ENCODE measurements at places on chromosomes 16 and 17.

- peak; percentile 79 for DNase-seq
Measured at GRCh38 chr17:80263253-80264204, 2.9 kb downstream of the RNF213 start.

DNA sequence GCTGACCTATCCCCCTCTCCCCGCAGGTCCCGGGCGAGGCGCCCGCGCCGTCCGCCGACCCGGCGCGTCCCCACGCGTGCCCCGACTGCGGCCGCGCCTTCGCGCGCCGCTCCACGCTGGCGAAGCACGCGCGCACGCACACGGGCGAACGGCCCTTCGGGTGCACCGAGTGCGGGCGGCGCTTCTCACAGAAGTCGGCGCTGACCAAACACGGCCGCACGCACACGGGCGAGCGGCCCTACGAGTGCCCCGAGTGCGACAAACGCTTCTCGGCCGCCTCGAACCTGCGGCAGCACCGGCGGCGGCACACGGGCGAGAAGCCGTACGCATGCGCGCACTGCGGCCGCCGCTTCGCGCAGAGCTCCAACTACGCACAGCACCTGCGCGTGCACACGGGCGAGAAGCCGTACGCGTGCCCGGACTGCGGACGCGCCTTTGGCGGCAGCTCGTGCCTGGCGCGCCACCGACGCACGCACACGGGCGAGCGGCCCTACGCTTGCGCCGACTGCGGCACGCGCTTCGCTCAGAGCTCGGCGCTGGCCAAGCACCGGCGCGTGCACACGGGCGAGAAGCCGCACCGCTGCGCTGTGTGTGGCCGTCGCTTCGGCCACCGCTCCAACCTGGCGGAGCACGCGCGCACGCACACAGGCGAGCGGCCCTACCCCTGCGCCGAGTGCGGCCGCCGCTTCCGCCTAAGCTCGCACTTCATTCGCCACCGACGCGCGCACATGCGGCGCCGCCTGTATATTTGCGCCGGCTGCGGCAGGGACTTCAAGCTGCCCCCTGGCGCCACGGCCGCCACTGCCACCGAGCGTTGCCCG is 10.3 kb downstream of the ZNF771 start:
- DNase-seq = peak; percentile 86

- no peak for DNase-seq
Measured at GRCh38 chr16:51144203-51144602, 6.9 kb downstream of the SALL1 start.

DNA sequence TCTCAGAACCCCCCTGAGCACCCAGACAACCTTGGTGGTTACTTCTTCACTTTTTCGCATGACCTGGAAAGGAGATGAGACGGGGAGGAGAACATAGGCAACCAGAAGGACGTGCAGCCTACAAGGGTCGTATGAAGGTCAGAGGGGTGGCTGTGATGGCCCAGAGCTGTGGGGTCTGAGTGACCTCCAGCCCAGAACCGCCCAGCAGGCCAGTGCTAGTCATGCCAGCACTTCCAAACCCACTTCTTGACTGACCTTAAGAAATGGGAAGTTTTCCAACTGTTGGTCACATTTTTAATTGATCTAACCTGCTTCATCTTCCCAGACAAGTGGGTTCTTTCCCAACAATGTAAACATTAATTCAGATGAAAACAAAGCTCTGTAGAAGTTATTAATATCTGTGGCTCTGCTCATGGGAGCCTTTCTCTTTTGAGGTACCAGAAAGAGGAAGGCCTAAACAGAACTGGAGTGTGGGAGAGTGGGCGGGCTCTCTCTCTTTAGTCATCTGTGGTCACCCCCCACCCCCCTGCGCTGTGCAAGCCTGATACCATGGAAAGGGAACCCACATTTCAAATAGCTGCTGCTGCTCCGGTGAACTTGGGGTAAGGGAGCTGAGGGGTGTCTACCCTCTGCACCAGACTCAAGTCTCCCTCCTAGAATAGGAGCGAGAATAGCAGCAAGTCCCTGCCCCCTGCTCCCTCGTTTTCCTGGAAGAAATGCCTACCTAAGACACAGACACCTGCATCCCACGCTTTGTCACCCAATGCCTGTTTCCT is 101.6 kb downstream of the RAB11FIP4 start:
- DNase-seq = no peak

DNA sequence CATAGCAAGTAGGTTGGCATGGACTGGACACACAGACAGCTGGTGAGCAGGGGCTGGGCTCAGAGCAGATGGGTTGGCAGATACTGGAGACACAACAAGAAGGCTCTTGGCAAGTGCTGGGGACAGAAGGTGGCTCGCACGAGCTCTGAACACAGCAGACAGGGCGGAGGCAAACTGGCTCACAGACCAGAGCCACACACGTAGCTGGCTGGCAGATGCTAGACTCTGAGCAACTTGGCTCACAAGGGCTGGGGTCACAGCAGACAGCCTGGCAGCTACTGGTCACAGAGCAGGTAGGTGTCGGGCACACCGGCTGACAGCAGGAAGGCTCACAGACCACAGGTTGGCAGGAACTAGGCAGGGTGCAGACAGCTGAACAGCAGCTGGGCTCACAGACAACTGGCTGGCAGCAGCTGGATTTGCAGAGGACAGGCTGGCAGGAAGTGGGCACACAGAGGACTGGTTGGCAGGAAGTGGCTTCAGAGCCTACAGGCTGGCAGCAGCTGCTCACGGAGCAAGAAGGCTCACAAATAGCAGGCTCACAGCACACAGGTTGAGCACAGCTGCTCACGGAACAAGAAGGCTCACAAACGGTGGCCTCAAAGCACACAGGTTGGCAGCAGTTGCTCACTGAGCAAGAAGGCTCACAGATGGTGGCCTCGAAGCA is 725 bp downstream of the KRTAP16-1 start:
- DNase-seq = no peak

DNA sequence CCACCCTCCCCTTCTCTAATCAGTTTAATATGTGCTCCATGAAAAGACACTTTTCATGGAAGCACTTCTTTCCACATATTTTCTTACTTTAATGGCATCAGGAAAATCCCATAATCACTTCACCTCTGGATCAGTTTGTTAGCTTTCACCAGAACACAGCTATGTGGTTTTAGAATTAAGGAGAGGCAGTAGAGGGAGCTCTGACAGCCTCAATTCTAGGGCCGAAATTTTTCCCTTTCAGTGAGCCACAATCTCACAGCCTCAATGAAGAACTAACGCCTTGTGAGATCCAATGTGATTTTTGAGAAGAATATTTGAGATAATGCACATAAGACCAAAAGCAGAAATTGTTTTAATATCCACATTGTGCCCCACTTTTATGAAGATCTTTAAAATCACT is 1494.0 kb upstream of the CDH8 start:
- no peak for DNase-seq

- DNase-seq = no peak
Measured at GRCh38 chr16:83830769-83831455, 23.1 kb downstream of the HSBP1 start.

- DNase-seq = no peak
Measured at GRCh38 chr17:82489851-82490511, 29.6 kb upstream of the FOXK2 start.

GRCh38 chr17:74631468-74632450 is 8.2 kb upstream of the CD300E start:
- no peak for DNase-seq

GRCh38 chr17:77227461-77228240 is 86.9 kb downstream of the SEC14L1 start:
- DNase-seq = no peak
